CD4-positive, alpha-beta T cell treated with Interleukin-17A for 4 hours (primary cell): ENCODE measurements at places on chromosomes 1 and 21.
A peak's percentile ranks its signal among the peaks of the same experiment; 100 is the strongest.

- peak; percentile 47 for DNase-seq
Observed at GRCh38 chr1:84853741-84854721, 39.0 kb downstream of the LPAR3 start.

GRCh38 chr1:213231795-213232231 lies 180.8 kb downstream of the RPS6KC1 start:
- no peak for DNase-seq

DNA sequence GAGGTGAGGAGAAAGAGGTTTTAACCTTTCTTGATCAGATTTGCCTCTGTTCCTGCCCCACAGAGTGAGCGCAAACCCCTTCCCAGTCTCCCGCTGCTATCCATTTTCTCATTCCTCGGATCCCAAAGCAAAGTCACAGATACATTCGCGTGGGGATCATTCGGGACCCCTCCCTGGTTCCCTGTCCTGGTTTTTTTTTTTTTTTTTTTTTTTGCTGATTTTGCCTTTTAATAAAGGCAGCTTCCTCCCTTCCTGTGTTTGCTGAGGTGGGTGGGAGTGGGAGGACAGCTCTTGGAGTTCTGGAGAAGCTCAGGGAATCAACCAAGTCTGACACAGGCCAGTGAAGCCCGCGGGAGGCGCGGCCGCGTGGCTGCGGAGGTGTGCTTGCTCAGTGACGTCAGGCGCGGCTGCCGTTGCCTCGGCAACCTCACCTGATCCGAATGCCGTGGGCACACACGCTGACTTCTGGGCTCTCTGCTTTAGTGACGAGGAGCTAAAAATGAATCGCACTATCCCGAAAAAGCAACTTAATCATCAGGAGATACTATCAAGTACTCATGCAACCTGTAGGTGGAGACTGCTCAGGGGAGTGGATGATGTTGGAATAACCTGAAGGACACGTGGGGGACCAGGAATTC lies 106.4 kb downstream of the TBX19 start:
- peak; percentile 79 for DNase-seq

DNA sequence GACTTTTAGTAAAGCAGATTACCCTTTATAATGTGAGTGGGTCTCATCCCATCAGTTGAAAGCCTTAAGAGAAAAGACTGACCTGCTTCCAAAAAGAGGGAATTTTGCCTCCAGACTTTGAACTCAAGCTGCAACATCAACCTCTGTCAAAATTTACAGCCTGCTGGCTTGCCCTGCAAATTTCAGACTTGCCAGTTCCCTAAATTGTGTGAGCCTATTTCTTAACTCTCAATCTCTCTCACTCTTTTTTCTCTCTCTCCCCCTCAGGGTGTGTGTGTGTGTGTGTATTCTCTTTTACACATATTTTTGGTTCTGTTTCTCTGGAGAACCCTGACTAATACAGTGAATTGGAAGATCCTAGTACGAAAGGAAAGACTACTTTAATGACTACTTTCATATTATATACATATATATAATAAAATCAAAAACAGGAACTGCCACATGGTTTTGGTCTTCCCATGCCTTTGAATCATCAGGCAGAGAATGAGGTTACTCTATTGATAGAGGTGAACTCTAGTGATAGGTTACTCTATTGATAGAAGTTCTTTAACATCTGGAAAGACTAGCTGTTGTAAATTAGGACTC lies 6.4 kb downstream of the OR2C3 start:
- no peak for DNase-seq

DNA sequence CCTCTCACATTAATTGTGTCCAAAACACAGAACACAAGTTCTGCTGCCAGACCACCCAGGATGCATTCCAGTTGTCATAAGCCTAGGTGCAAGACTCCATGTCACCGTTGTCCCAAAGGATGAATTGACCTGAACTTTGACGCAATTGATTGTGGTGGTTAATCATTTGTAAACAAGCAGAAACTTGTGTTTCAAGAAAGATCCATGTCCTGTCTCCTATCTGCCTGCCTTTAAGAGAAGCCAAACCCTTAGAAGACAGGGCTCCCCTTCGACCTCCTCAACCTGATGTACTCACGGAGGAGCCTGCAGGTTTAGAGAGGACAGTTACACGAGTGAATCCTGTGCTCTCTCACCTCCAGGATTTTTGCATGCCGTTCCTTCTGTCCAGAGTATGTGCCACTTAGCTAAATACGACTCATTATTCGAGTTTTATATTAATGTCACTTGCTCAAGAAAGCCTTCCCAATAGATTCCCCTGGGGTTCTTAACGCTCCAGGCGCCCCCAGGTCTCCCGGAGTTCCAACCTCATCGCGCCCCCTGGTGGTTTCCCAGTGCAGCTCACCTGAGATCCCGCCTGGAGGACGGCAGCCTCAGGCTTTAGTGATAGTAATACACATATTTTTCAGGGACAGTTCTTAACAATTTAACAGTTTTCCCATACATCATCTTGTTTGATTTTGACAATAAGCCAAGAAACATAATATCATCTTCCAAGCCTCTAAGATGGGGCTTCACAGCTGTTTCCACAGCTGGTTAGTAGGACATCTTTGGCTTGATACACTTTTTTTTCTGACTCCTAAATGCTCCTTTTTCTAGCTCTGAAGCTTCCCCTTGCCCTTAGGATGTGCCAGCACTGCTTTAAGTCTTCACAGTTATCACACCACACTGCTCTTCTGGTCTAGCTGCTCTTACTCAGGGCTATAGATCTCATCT lies 2.4 kb upstream of the C8B start:
- no peak for DNase-seq

GRCh38 chr21:36200081-36200561 lies 43.5 kb downstream of the DOP1B start:
- DNase-seq: no peak

- no peak for DNase-seq
Observed at GRCh38 chr1:232966663-232967062, 16.3 kb downstream of the NTPCR start.

- DNase-seq: no peak
Observed at GRCh38 chr1:16158993-16159831, 3.3 kb upstream of the EPHA2 start.

DNA sequence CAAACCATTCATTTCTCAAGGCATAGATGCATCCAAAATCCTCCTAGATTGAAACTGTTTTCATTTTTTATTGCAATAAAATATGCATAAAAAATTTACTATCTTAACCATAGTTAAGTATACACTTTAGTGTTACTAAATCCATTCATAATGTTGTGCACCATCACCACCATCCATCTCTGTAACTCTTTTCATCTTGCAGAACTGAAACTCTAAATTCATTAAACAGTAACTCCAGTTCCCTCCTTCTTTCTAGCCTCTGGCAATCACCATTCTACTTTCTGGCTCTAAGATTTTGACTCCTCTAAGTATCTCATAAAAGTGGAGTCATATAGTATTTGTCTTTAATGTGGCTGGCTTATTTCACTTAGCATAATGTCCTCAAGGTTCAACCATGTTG lies 236.8 kb downstream of the SMYD3 start:
- no peak for DNase-seq

GRCh38 chr1:111596499-111596898 lies 23.1 kb upstream of the RAP1A start:
- peak; percentile 78 for DNase-seq

DNA sequence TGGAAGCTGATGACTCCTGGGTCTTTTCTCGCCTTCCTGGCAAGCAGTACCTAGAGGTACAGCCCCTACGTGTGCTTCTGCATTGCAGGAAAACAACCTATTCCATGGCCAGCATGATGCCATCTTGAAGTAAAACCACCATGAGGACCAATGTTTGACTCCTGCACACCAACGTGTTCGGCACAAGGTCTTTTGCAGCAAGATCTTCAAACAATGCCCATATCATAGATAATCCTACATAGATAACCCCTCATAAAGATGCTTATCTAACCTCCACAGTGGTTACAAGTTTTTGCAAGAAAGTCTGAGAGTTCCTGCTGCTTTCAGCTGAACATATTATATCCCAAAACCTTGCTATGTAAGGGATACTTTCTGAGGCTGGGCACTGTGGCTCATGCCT lies 141.1 kb upstream of the MAP1LC3C start:
- DNase-seq: no peak

DNA sequence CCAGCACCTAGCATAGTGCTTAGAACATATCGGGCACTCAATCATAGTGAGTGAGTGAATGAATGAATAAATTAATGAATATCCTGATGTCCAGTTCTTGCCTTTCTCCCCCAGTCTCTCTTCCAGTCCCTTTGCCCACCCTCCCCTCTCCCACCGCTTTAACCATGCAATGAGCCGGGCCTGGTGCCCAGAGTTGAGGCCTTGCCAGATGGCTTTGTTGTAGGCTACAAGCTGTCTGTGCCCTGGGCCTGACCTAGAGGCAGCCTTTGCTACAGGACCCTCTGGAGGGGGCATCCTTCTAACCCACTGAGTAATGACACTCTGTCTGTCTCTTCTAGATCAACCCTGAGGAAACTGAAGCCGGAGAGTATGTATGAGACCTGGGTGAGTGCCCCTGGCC lies 6.9 kb downstream of the CASQ1 start:
- DNase-seq: no peak

DNA sequence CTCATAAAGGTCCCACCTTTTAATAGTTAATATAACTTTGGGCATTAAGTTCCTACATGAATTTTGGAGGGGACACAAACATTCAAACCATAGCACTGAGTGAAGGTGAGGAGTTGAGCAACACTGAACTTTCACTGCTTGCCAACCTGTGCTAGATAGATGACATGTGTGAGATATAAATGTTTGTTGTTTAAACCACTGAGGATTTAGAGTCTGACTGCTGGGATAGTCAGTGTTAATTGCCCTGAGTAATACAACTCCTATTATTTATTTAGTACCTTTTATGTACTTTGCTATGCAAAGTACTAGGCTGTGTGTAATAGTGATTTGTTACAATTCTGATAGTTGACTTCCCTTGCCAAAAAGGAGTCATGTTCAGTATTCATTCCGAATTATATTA lies 32.4 kb upstream of the SLC16A1 start:
- no peak for DNase-seq

- no peak for DNase-seq
Observed at GRCh38 chr1:121408354-121408753, 223.6 kb downstream of the SRGAP2C start.

- DNase-seq: no peak
Observed at GRCh38 chr1:245768596-245768995, 613.8 kb downstream of the KIF26B start.

GRCh38 chr1:77473690-77474089 lies 191.9 kb downstream of the AK5 start:
- DNase-seq: no peak

GRCh38 chr21:39375446-39375845 lies 26.6 kb upstream of the HMGN1 start:
- DNase-seq: no peak
